H1 (cell line): ENCODE measurements at places on chromosomes 7 and 10.
A peak's percentile ranks its signal among the peaks of the same experiment; 100 is the strongest.

DNA sequence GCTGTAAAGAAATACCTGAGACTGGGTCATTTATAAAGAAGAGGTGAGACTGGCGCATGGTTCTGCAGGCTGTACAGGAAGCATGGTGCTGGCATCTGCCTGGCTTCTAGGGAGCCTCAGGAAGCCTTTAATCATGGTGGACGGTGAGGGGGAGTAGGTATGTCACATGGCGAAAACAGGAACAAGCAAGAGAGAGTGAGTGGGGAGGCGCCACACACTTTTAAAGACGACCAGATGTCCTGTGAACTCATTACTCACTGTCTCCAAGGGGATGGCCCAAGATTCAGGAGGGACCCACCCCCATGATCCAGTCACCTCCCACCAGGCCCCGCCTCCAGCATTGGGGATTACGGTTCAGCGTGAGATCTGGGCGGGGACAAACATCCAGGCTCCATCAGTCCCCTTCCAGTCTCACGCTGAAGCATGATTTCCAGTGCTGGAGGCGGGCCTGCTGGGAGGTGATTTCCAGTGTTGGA lies 3.2 kb downstream of the ZNF316 start:
- H3K27me3 ChIP-seq, result no peaks in the 10 kb centered on the region
- no peak overlapping the region for H3K4me3 ChIP-seq
- peaks cover 4% of the 10 kb centered on the region; the same call in 1 of the 2 replicates for H3K4me1 ChIP-seq
- no peak overlapping the region for H3K27ac ChIP-seq
- peaks cover 6% of the 10 kb centered on the region for H3K36me3 ChIP-seq

DNA sequence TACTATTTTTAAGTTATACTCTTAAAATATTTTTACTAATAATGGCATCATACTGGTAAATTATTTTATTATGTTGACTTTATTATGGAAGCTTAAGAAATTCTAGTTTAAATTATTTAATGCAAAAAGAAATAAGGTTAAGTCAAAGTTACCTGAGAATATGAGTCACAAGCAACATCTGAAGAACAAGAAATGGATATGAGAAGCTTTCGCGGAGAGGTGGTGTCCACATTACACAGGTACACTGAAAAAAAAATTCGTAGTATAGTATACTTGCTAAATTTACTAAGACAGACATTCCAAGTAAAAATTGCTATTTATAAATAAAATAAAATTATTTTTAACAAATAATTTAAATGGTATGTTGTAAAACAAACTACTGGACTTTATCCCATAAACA lies 143.8 kb downstream of the AVL9 start:
- H3K4me1 ChIP-seq, result no peaks in the 10 kb centered on the region
- no peaks in the 10 kb centered on the region for H3K36me3 ChIP-seq
- DNase-seq, result no peak
- no peak overlapping the region for H3K27ac ChIP-seq
- H3K27me3 ChIP-seq, result no peaks in the 10 kb centered on the region

DNA sequence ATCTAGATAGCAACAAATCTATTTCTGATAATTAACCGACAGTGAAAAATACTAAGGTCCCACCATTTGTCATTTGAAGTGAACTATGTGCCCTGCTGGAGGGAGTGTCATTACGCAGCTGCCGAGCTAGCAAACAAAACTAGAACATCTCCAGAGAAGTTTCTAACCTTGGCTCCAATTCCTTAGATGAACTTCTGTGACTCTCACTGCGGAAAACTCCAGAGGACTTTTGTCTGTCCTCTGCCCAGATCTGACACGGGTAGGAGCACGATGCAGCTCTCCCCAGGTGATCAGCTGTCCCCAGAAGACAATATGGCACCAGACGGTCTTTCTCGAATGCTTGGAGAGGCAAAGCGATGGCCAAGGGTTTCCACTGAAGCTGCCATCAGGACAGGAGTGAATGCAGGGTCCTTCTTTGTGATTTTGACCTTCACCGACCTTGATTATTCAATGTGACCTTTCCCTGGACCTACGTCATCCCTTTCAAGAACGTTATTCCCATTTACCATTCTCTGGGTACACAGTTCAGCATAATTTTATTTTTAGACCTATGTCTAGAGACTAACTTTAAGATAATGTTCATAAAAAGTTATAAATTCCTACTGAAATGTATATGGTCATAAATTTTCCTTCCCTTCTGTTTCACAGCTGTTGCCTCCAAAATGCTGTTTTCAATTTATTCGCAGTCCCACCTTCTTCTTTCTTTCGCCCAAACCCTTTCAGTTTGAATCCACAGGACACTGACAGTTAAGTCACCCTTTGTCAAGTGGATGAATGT lies 116.7 kb upstream of the C7orf33 start:
- H3K27ac ChIP-seq, result no peak overlapping the region
- H3K4me1 ChIP-seq, result no peaks in the 10 kb centered on the region
- no peak overlapping the region for H3K4me3 ChIP-seq
- no peaks in the 10 kb centered on the region for H3K27me3 ChIP-seq
- H3K36me3 ChIP-seq, result no peaks in the 10 kb centered on the region

GRCh38 chr7:44733708-44734481 lies 14.8 kb upstream of the ZMIZ2 start:
- H3K27me3 ChIP-seq, result no peaks in the 10 kb centered on the region
- no peaks in the 10 kb centered on the region for H3K36me3 ChIP-seq
- H3K27ac ChIP-seq, result no peak overlapping the region

DNA sequence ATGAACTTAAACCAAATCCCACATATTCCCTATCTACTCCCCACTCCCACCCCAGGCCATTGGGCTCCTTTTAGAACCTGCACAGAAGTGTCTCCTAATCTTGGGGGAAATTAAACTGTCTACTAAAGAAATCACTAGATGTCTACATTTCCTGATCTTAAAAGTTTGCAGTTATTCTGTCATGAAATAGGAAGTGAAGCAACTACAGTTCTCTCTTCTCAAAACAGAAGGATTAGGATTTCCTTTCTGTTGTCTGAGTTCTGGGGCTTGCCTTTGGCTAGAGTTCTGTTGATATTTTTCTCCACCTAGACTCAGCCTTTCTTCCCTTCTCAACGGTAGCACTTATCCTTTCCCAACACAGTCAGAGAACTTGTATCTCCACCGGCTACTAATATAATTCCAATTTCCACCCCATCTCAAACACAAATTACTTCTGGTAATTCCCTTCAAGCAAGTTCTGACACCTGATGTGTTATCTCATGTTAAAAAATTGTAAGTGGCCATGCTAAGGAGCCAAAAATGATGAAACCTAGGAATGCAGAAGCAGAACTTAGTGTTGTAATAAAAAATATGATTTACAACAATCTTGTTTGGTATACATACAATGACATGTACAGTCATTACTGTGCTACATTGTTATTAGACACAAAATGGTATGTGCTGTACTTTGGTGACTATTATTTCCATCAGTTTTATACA lies 12.1 kb downstream of the OR9A4 start:
- H3K4me3 ChIP-seq, result no peak overlapping the region
- H3K36me3 ChIP-seq, result no peaks in the 10 kb centered on the region
- no peaks in the 10 kb centered on the region for H3K27me3 ChIP-seq
- no peak overlapping the region for H3K27ac ChIP-seq

GRCh38 chr7:121282129-121282528 lies 46.7 kb upstream of the WNT16 start:
- no peaks in the 10 kb centered on the region for H3K27me3 ChIP-seq
- H3K4me1 ChIP-seq, result 0 out of 2 replicates have a peak, but pooled peaks cover 4% of the 10 kb centered on the region
- no peaks in the 10 kb centered on the region for H3K36me3 ChIP-seq
- no peak overlapping the region for H3K4me3 ChIP-seq

GRCh38 chr10:98038288-98038687 lies 7.9 kb upstream of the CRTAC1 start:
- peaks cover 3% of the 10 kb centered on the region; the same call in 1 of the 2 replicates for H3K4me1 ChIP-seq
- H3K27ac ChIP-seq, result no peak overlapping the region
- H3K27me3 ChIP-seq, result peaks cover 41% of the 10 kb centered on the region
- DNase-seq, result peak; percentile 70
- H3K4me3 ChIP-seq, result no peak overlapping the region

DNA sequence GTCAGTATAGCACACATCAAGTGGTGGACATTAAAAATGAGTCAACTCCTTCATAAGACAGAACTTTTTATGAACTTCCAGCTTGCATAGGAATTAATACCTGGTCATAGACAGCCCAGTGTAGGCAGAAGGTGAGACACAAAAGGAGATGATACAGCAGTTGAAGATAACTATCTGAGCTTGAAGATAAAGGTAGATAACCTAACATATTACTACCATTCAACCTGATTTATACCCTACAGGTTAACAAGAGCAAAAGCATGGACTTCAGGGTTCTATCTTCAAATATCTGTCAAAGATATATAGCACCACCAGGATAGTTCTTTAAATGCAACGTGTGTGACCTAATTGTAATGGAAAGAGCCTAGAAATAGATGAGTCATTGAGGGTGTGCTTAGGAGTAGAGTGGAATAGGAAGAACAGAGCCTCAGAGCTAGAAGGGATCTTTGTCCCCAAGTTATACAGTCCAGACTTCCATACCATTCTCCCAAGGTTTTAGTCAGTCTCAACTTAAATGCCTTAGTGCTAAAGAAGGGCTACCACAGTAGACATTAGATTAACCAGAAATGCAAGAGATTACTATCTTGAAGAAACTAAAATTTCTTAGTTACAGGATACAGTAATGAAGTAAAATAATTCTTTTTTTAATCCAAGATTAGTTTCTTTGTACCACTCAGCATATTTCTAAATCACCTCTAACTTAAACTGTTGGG lies 9.2 kb downstream of the ZNF800 start:
- H3K36me3 ChIP-seq, result no peaks in the 10 kb centered on the region
- no peaks in the 10 kb centered on the region for H3K4me1 ChIP-seq
- H3K27ac ChIP-seq, result no peak overlapping the region
- H3K27me3 ChIP-seq, result no peaks in the 10 kb centered on the region
- no peak for DNase-seq
- no peak overlapping the region for H3K4me3 ChIP-seq

DNA sequence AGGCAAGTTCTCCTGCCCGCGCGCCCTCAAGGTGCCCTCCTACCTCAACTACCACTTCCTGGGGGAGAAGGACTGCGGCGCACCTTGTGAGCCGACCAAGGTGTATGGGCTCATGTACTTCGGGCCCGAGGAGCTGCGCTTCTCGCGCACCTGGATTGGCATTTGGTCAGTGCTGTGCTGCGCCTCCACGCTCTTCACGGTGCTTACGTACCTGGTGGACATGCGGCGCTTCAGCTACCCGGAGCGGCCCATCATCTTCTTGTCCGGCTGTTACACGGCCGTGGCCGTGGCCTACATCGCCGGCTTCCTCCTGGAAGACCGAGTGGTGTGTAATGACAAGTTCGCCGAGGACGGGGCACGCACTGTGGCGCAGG lies 1.4 kb downstream of the FZD1 start:
- no peaks in the 10 kb centered on the region; the same call in 1 of the 2 replicates for H3K36me3 ChIP-seq
- peaks cover 43% of the 10 kb centered on the region for H3K27me3 ChIP-seq
- H3K4me1 ChIP-seq, result peaks cover 25% of the 10 kb centered on the region
- no peak for DNase-seq

DNA sequence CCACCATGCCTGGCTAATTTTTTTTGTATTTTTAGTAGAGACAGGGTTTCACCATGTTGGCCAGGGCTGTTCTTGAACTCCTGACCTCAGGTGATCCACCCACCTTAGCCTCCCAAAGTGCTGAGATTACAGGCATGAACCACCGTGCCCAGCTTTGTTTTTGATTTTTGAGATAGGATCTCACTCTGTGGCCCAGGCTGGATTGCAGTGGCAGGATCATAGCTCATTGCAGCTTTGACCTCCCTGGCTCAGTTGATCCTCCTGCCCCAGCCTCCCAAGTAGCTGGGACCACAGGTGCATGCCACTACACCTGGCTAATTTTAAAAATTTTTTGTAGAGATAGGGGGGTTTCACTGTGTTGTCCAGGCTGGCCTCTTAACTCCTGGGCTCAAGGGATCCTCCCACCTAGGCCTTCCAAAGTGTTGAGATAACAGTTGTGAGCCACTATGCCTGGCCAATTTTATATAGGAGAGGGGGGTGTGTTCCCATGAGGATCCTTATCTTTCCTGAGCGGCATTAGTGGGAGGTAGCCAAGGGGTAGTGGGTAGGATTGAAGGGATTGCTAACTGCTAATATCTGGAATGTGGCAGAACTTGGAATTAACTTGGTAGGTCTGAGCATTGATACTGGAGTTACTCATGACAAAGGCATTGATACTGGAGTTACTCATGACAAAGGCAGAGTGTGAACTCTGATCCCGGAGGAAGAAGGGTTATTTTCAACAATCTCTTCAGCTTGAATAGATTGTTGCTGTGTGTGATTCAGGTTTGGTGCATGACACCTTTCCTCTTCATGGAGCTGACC lies 1.0 kb upstream of the NOLC1 start:
- no peaks in the 10 kb centered on the region for H3K27me3 ChIP-seq
- H3K4me1 ChIP-seq, result peaks cover 5% of the 10 kb centered on the region
- peak overlapping the region; percentile 95 for H3K27ac ChIP-seq
- H3K36me3 ChIP-seq, result peaks cover 52% of the 10 kb centered on the region

DNA sequence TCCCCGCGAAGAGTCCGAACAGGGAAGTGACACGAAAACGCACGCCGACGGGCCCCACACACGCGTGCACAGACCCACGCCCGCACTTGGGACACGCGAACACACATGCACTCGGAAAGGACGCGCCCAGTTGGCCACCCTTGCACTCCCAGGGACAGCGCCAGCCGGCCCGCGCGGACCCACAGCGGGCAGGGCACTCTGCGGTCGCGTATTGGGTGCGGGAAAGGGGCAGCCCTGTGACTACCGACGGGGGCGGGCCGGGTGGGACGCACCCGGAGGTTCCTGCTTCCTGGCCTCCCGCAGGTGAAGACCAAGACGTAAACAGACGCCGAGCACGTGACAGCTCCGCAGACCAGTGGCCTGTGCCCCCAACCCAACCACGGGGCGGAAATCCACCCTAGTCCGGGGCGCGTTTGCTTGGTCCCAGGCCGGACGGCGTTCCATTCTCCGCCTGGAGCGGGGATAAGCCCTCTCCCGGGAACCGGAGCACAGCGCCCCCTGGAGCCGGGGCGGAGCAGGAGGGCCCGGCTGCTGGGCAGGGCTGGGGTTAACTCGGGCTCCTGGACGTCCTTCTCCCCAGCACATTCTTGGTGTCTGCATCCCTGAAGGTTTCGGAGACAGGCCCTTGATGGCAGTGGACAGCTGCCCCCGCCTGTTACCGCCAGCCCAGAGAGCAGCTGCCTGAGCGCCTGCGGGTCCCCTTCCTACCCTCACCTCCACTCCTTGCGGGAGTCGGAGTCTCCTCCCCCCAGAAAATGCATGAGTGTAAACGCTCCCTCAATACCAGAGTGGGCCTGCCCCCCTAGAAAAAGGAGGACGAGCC lies 2.0 kb upstream of the LZTS2 start:
- peak overlapping the region; percentile 90 for H3K4me3 ChIP-seq
- peaks cover 4% of the 10 kb centered on the region for H3K4me1 ChIP-seq
- no peaks in the 10 kb centered on the region for H3K27me3 ChIP-seq
- DNase-seq, result peak; percentile 71
- peak overlapping the region; percentile 51; the same call in 1 of the 2 replicates for H3K27ac ChIP-seq

GRCh38 chr7:37670436-37670835 lies 13.1 kb upstream of the GPR141 start:
- H3K4me1 ChIP-seq, result peaks cover under 1% of the 10 kb centered on the region; the same call in 1 of the 2 replicates
- no peak overlapping the region for H3K27ac ChIP-seq
- no peak for DNase-seq
- H3K36me3 ChIP-seq, result no peaks in the 10 kb centered on the region

DNA sequence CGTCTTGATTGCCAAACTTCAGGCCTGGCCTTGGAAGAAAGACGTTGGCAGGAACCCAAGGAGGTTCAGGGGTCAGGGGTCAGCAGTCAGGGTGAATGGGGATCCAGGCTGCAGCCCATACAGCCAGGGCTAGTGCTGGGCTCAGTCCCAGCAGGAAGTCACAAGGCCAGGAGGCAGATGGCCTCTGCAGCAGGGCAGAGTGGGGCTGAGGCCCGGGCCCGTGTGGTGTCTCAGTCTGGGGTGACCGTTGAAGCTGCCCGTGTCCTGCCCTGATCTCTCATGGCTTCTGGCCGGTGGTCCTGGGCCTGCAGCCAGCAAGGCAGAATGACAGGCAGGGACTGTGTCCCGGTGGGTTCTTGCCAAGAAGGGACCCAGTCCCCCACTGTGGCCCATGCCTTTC lies 26.6 kb upstream of the PURB start:
- H3K27ac ChIP-seq, result no peak overlapping the region
- H3K36me3 ChIP-seq, result no peaks in the 10 kb centered on the region
- no peak for DNase-seq
- no peaks in the 10 kb centered on the region for H3K27me3 ChIP-seq
- H3K4me1 ChIP-seq, result no peaks in the 10 kb centered on the region
- no peak overlapping the region for H3K4me3 ChIP-seq
